Dorsolateral prefrontal cortex (tissue), 122 donors: ENCODE measurements at places on chromosomes 7 and 10.

DNA sequence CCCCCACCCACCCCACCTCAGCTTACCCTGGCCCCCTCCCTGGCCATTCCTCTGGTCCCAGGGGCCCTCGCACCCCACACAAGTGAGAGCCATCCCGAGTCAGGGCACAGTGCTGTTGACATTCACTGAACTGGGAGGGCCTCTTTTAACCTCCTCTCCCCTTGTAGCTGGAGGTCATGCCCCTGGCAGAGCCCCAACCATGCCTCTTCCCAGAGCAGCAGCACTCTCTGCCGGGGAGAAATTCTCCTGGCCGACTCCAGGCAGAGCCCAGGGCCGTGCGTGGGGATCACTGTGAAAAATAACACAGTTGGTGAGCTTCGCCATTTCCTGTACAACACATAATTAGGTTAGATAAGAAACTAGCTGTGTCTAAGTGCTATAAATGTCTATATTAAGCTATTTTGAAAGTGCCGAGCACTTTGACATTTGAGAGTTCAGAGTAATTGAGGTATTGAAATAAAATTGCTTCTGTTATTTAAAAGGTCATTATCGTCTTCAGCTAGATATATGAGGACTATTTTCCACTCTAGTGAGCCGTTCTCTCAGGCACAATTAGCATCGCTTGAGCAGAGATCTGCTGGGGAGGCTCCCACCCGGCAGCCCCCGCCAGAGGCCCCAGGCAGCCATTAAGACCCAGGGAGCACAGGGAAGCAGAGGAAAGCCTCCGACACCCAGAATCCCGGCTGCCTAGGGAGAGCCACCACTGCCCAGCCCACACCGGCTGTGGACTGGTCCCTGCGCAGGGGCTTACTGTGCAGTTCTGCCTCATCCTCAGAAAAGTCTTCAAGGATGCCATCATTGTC, 62.4 kb upstream of the LRRC18 start:
- no peak for DNase-seq

DNA sequence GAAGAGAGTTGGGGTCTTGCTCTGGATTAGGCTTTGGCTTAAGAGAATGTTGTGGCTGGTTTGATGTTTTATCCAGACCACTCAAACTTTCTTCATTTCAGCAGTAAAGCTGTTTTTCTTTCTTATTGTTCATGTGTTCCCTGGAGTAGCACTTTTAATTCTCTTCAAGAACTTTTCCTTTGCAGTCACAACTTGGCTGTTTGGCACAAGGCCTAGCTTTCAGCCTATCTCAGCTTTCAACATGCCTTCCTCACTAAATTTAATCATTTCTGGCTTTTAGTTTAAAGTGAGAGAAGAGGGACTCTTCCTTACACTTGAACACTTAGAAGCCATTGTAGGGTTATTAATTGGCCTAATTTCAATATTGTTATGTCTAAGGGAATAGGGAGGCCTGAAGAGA, 18.1 kb downstream of the CCDC126 start:
- DNase-seq: no peak

DNA sequence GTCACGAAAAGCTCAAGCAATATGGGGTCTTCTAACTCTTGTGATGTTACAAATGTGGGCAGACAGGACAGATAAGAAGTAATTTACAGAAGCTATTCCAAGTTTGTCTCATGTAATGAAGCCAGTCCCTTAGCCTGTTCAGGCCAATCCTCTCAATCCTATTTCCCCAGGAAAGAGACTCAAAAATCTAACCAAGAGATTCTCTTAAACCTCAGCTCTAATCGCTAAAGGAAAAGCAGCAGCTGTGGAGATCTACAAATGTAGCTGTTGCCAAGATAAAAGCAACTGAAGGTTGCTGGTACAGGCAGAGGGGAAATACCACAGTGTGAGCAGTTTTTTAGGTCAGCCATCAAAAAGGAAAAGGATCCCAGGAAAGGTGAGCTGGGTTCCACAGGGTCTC, 39.3 kb downstream of the ANK3 start:
- no peak for DNase-seq

DNA sequence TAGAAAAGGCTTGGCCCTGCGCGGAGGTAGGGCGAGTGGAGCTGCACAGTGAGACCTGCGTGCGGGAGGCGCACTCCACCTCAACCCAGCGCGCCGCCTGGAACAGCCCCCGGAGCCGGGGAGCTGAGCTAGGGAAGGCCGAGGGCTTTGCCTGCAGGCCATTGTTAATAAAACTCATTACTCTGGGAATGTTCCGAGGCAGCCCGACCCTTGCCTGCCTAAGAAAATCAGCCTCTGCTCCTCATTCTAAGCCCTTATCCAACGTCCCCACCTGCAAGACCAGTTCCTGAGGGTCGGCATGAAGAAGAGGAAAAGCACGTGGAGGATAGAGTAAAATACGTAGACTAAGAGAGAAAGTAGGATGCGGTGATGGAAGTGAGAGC, 55.3 kb downstream of the C7orf25 start:
- no peak for DNase-seq

DNA sequence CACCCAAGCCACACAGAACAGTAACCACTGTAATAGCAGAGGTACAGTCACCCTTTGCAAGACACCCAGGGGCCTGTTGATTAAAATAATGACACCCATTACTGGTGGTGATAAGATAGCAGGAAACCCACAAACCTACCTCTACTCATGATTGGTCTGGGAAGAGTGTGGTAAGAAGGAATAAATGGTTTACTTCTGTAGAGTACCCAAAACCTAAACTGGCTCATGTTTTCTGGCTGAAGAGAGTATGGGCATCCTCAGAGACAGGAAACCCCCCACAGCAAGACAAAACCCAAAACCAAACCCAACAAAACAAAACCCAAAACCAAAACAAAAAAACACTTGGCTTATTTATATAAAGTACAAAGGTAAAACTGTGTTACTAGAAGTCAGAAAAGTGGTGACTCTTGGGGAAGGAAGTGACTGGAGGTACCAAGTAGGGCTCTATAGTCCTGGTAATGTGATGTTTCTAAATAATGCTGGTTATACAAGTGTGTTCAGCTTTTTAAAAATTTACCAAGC, 15.5 kb upstream of the DNAJB12 start:
- no peak for DNase-seq

DNA sequence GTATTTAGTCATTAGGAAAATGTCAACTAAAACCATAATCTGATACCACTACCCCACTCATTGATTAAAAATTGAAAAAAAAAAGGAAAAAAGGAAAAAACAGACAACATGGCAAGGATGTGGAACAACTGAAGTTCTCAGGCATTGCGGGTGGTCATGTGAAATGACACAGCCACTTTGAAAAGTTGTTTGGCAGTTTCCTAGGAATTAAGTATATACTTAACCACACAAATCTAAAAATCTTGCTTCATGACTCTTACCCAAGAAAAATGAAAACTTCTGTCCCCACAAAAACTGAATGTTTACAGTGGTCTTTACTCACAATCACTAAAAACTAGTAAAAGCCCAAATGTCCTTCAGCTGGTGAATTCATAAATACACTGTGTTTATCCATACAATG, 254.5 kb downstream of the AHR start:
- DNase-seq: no peak

- no peak for DNase-seq
Observed at GRCh38 chr10:110074298-110074697, 66.5 kb downstream of the ADD3 start.

GRCh38 chr10:77586719-77587415, 50.7 kb downstream of the KCNMA1 start:
- DNase-seq: no peak

- DNase-seq: no peak
Observed at GRCh38 chr10:13338390-13339110, 9.5 kb downstream of the SEPHS1 start.

GRCh38 chr10:32269343-32270100, 77.4 kb downstream of the EPC1 start:
- no peak for DNase-seq

DNA sequence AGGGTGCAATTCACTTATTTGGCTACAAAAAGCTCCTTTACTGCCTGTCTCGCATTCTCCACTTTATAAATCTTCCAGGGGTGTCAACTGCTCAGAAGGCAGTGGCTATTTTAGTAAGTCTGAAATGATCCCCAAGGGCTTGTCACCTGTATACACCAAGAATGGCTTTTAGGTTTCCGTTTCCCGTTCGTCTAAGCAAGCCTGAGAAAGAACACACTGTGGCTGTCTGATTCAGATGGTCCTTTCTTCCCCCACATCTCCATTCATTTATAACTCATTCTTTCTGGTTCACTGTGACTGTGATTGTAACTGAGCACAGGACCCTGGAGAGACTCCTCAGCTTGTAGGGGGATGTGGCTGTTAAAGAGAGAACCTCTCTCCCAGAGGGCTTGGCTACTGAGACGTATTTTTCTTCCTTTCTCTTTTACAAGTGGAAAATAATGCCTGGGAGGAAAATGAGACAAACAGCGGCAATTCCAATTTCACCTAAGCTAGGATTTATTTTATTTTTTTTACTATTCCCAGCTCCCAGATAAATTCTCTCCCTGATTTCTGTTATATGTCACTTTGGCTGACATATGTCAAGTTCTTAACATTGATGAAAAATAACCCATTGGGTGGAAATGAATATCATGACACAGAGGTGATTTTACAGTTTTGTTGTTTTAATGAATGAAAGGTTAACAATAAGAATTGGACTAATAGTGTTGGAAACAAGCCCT, 129.3 kb downstream of the FAM107B start:
- no peak for DNase-seq

DNA sequence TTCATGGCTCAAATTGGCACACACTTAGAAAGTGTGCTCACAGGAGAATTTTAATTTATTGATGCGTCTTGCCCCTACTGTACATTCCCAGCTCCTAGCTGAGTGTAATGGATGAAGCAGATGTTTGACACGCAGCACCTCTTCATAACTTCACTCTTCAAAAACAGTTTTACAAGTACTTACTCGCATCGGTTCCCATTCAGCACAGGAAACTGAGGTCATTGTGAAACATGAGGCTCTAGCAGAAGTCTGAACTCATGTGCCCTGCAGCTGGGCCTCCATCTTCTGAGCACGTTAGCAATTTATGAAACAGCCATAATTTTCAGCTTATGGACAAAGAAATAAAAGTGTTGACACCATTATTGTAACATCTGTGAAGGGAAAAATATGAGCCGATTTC, 558.9 kb upstream of the MGMT start:
- DNase-seq: no peak

DNA sequence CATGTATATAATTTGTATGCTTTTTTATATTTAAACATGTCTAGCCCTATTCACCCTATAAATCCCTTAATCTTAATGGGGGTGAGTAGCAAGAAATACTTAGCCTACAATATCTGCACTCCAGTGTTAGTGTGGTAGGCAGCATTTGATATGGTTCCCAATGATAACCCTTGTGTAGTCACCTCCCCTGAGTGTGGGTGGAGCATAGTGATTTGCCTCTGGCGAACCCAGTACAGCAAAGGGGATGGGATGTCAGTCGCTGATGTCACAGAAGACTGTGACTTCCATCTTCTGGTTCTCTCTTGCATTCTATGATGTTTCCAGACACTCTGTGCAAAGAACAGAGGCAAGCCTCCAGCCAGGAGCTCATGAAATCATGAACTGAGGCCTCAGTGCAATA, 211.2 kb downstream of the CRPPA start:
- no peak for DNase-seq
